A549 (cell line): ENCODE measurements at places on chromosomes 4 and X.

DNA sequence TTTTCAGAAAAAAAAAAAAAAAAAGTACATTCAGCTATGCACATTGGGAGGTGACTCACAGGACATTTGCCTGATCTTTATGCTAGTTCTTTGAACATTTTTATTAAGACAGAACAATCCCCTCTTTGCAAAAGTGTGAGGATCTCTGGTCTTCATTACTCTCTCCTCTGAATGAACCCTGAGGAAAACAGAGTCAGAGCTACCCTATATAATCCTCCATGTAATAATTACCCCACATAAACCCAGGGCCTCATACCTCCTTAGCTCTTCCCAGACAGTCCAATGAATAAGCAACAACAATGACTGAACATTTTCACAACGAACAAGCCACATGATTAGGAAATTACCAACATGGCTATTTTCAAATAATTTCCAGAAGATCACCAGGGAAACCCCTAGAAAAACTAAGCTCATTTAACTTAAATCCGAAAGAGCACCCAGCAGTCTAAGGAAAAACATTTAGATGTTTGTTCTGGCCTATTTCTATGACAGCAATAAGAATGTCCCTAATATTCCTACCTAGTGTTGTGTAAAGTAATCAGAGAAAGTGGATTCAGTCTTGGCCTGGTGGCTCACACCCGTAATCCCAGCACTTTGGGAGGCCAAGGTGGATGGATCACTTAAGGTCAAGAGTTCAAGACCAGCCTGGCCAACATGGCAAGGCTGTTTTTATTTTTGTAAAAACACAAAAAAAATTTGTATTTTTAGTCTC, 37.8 kb downstream of the TBC1D9 start:
- DNase-seq, result no peak

- no peak for DNase-seq
These were observed 8.0 kb downstream of the FAM241A start for GRCh38 chr4:112153211-112153791.

GRCh38 chrX:6852869-6853268, 294.6 kb upstream of the STS start:
- no peak for DNase-seq

GRCh38 chr4:155524926-155525455, 141.7 kb upstream of the GUCY1A1 start:
- no peak for DNase-seq

- no peak for DNase-seq
These were observed 41.8 kb downstream of the ACSL4 start for GRCh38 chrX:109691277-109691676.

DNA sequence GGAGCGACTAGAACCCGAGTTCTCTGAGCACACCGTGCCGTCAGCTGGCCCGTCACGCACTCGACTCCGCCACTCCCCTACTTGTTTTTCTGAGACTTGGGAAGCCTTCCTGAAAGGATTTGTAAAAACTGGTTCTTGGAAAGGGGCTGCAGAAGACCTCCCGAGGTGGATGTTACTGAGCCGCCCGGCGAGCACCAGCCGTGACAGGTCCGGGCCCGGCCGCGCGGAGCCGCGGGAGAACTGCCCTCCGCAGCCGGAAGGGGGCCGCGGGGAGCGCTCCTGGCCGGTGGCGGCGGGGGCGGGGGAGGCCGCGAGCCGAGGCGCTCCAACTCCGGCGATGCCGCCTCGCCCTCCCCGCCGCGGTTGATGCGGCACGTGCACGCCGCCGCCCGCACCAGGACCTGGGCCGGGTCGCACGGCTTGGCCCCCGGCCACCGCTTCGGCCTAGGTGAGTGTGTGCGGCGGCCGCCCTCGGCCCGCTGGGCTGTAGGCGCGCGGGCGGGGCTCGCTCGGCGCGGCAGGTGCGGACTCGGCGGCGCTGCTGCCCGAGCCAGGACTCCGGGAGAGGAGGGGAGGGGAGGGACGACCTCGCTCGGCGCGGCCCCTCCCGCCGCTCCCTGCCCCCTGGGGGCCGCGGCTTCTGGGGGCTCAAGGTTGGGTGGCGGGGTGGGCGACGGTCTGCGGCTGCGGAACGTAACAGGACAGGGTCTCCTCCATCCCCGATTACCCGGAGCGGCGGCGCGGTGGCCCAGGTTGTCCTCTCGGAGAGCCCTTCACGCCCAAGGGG, 1.7 kb downstream of the SPRY1 start:
- peak; percentile 59 for DNase-seq

- DNase-seq, result no peak
These were observed 3.2 kb downstream of the PNMA3 start for GRCh38 chrX:153059191-153060094.
